Hippocampal formation (tissue), 2 donors: ENCODE measurements at places on chromosomes 7 and 10.

DNA sequence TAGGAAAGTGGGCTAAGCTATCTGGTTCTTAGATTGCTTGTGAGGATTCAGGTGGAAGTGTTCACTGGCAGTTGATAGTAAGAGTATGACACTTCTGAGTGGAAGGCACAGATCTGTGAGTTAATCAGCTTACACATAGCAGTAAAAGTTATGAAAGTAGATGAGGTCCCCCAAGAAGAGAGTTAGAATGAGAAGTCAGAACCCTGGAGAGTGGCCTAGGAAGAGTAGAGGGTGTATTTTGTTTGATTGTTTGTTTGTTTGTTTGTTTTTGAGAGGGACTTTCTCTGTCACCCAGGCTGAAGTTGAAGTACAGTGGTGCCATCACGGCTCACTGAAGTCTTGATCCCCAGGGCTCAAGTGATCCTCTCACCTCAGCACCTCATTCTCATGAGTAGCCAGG, 44.1 kb downstream of the SP4 start:
- no peak for DNase-seq

- no peak for DNase-seq
Measured at GRCh38 chr7:155521743-155522398, 24.5 kb downstream of the CNPY1 start.

DNA sequence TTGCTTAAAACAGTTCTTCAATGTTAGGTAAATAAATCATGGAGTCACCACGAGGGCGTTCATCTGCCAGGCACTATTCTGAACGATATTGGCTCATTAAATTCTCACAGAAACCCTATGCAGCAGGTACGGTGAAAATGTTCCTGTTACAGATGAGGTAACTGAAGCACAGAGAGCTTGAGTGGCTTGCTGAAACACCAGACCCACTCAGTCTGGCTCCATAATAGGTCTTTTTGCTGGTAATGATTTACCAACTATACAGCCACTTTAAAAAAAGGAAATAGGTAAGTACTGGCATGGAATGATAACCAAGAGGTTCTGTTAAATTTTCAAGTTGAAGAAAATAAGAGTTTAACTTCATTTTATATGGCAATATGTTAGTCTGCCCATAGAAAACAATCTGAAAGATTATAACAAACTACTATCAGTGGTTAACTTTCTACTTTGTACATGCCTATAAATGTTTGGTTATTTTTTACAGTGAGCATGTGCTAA, 1.3 kb upstream of the TM9SF3 start:
- no peak for DNase-seq

DNA sequence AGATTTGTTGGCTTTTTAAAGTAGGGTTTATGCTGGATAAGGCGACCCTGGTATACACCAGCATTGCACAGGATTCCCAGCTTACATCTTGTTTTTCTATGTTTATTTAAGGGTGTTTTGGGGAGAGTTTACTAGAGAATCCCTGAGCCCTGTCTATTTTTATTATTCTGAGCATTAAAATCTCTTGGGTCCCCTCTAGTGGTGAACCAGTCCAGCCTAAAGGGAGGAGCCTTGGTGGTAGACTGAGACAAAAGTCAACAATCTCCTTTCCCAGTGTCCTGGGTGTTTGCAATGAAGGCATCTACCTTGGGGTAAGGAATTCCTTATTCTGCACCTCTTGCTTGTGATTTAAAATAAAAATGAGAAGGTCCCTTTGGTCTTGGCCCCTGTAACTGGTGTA, 38.2 kb downstream of the ANTXRL start:
- peak; percentile 22 for DNase-seq

DNA sequence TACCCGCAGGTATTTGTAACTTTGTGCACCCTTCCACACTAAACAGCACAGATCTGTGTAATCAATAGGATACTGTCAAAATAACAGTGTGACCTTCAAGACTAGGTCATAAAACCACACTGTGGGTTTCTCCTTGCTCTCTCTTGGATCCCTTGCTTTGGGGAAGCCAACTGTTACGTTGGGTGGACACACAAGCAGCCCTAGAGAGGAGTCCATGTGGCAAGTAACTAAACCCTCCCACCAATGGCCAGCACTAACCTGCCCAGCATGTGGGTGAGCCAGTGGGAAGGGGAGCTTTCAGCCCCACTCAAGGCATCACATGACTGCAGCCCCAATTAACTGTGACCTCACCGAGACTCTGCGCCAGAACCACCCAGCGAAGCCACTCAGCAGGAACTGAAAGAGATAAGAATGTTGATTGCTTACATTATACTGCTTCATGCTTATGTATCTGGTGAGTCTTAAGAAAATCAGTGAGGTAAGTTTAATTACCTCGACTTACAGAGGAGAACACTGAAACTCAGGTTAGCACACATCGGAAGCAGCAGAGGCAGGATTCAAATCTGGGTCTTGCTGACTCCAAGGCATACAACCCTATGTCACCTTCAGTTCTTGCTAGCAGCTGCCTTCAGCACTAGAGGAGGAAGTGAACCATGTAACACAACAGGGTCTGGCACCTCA, 9.4 kb upstream of the ZC3HAV1 start:
- no peak for DNase-seq

DNA sequence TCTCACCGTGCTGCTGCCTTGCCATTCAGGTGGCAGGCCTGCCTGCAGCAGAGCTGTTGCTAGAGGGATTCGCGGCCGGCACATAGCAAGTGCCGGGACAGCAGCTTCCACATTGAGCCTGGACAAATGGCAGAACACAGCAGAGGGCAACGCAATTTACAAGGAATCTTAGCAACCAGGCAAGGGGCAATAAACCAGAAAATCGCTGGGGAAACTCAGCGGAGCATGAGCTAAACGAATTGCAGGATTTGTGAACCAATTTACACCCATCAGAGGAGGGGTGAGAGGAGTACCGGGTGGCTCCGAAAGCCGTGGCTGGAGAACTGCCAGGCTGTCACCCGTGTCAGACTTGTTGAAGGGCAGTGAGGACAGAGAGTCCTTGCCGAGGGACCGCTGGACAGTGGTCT, 58.6 kb upstream of the LOXL4 start:
- no peak for DNase-seq

- DNase-seq: no peak
Measured at GRCh38 chr10:73209705-73210104, 37.4 kb downstream of the DNAJC9 start.

DNA sequence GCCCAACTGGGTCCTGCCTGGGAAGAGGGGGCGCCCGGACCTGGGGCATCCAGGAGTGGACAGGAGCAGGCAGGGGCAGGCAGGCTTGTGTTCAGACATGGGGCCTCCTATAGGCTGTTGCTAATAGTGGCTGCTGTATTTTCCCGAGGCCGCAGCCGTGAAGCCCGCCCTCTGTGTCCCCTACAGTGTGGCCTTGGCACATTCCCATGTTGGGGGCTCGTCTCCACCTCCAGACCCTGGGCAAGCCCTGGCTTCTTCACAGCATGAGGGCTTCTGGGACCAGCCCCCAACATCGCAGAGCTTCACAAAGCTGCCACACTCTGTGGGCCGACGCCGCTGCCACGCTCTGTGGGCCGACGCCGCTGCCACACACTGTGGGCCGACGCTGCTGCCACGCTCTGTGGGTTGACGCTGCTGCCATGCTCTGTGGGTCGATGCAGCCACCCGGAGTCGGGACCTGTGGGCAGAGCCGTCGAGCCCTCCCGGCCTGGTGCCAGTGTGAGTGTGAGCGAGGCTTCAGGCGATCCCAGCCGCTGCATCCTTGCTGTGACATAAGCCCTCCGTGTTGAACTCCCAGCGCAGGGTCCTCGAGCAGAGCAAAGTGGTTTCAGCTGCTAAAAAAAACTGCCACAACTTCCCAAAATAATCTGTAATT, 109.0 kb downstream of the INPP5A start:
- DNase-seq: no peak

- no peak for DNase-seq
Measured at GRCh38 chr7:28390426-28390825, 21.9 kb upstream of the CREB5 start.

DNA sequence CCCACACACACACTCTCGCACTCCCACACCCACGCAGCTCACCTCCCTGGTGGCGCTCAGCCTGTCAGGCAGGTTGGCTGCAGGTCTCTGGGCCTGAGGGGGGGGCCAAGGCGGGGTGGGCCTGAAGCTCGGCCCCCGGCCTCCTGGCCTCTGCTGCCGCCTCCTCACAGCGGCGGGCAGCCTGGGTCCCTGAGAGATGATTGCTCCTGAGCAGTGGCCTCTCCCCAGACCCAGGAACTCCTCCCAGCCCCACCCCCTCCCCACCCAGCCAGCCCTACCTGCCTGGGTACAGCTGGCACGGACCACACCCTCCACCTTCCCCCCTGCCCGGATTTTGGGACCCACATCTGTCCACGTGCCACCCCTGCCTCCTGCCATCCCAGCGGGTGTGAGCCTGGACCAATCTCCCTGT, 4.6 kb upstream of the TMEM184A start:
- no peak for DNase-seq

- DNase-seq: no peak
Measured at GRCh38 chr10:35140126-35140525, 13.5 kb downstream of the CREM start.

- no peak for DNase-seq
Measured at GRCh38 chr10:119447823-119448546, 94.5 kb downstream of the RGS10 start.

DNA sequence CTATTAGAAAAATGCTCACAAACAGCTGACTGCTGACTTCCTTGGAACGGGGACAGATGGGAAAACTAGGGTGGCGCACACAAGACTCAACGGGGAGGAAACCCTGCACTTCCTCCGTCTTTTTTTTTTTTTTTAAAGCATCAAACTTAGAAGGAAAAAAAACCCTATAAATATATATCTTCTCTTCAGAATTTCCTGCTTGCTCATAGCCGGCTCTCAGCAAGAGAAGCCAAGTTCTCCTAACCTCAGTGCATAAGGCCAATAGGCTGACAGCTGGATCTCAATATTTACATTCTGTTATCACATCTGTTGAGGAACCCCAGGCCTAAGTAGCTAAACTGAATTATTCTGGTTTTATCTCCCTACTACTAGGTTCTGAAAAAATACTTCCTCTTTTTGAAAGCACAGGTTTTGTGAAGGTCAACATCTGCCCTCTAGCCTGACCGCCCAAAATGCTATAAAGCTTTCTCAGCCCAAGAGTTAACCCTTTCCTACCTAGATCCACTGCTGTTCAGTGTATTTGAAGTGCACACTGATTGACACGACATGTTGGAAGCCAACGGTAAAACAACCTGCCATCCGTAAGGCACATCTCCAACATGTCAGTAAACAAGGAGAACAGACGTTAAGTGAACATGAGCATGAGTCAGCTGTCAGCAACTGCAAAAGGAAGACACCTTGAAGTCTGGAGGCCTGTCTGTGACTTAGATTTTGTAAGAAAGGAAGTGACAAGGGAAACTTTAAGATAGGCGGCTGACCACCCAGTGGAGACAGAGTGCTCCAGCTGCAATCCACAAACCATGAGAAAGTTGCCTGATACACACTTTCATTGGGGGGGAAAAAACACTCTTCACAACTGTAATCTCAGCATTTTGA, 83.8 kb downstream of the EBLN1 start:
- no peak for DNase-seq
